ENCODE measurements at places on chromosomes 11 and 22.
A peak's percentile ranks its signal among the peaks of the same experiment; 100 is the strongest.

- DNase-seq: no peak
Observed at GRCh38 chr11:65060913-65061408, 2.6 kb upstream of the NAALADL1 start.

DNA sequence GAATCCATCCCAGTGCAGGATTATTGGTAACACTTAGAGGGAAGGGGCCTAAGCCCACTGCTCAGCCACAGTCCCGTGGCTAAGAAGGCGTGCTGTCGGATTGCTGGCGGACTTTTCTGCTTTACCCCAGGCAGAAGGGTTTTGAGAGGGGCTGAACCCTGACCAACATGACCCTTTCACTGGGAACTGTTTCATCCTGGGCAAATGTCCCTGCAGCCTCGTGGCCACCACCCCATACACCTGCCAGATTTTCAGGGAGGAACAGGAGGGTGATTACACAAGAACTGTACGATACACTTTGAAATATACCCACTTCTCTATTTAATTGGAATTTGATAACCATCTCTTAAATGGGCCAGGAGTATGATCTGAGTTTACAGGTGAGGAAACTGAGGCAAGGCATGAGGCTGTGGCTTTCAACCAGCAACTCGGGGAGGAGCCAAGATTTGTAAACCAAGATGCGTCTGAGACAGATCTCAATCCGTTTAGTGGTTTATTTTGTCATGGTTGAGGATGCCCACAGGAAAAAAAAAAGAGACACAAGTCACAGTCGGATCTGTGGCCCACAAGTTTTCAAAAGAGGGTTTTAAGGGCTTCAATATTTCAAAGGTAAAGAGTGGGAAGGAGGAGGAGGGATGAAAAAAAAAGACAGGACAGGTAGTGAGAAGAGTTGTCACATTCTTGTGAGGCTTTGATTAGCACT, 6.1 kb upstream of the APOL3 start:
- DNase-seq: no peak

GRCh38 chr11:47185305-47186075, 744 bp downstream of the PACSIN3 start:
- no peak for DNase-seq

- DNase-seq: no peak
Observed at GRCh38 chr11:68338051-68338780, 25.8 kb downstream of the LRP5 start.

DNA sequence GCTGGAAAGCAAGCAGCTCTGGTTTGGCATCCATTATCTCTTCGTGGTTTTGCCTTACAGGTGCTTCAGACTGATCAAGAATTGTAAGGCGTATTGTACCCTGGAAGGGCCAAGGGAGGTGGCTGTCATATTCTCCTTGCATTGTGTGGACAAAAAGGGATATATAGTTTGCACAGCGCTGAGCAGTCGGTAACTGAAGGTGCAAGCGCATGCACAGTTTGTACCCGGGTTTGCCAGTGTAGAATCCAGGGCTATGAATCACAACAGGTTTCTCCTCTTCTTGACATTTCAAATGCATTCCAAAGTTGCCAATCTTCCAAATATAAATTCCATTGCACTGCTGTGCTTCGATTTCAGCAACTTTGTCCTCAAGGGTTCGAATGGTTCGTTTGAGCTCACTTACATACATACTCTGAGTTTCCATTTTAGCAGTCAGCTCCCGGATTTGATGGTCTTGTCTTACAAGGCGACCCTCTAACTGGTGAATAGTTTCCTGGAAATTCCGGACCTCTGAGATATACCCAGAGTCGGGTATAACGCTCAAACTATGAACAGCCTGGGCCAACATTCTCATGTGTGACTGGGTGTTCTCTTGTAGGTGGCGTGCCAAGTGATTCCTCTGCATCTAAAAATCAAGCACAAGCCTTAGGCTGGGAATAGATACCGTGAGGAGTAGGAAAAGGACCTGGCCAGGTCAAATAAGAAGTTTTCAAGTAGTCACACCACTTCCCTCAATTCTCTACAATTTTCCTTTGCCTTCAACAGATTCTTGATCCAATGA, 19.9 kb downstream of the TRAF6 start:
- no peak for DNase-seq

- peak; percentile 70 for DNase-seq
Observed at GRCh38 chr11:67613960-67614715, 7.4 kb downstream of the NDUFV1 start.

GRCh38 chr11:2097356-2097997, 41.7 kb downstream of the IGF2 start:
- DNase-seq: no peak

DNA sequence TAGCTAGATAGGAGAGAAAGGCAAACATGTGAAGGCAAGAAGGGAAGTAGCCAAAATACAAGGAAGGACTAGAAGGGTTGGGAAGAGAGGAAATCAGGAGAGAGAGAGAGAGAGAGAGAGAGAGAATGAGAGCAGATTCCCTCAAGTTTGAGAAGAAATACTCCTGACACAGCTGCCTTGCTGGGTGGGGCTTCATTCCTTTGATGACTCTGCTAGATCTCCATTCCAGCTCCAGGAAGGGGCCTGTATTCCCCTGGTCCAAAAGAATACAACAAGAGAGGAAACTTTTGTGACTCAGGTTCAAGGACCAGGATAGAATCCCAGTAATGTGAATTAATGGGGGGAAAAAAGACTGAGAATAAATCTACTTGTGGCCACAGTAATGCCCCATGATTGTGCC, 62.9 kb upstream of the SPON1 start:
- DNase-seq: no peak

DNA sequence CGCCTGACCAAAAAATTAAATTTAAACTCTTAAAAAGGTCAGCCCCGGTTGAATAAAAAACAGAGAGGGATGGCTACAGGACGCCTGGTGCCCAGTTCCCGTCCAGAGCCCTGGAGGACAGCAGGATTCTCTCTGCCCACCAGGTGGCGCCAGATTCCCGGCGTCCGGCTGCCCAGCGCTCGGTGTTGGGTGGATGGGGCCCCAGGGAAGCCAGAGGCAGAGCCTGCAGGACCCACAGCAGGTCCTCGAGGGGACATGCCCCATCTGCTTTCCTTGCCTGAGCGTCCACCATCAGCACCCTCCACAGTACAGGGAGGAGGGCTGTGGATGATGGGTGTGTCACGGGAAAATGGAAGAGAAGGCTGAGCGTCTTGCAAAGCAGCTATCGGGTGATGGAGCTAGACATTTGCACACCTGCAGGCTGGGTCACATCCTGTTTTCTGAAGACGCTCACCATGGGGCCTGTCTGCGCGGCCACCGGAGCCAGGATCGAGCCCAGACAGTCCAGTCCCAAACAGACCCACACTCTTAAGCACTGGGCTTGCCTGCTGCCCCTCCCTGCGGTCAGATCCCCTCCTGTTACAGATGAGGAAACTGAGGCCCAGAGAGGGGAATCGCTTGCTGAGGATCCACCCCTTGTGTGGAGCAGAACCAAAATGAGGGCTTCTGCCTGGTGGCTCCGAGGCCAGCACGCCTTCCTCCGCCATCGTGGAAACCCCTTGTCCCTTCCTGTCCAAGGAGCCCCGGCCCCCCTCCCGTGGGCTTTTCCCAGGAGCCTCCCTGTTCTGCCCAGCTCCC, 18.5 kb upstream of the CBX7 start:
- DNase-seq: peak; percentile 78

DNA sequence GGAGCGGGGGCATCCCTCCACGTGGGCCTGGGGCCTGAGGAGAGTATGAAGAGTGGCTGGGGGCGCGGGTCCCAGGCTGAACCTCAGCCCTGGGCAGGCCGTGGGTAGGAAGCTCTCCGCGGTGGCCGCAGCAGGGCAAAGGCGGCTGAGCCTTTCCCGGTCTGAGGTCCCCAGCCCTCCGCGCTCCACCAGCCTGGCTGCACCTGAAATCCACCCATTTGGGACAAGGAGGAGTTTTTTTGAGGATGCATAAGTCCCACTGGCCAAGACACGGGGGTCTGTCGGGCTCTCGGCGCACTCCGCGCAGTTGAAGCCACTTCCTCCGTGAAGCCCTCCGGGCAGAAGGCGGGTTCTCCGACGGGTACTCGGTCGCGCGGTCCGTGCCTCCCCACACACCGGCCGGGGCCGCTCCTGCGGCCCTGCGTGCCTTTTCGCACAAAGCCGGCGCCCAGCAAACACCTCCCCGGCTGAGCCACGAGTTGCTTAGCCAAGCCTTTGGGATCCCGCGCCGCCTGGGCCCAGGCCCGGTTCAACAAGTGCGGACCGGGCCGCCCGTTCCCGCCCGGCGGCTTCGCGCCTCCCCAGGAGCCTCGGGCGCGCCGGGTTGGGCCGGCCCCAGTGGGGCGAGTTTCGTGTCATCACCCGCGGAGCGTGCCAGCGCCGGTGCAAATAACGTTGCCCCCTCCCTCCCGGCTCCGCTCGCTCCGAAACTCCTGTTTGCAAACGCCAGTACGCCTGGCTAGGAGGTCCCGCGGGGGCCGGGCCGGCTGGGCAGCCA, 666 bp upstream of the OVOL1 start:
- DNase-seq: no peak

GRCh38 chr11:7672960-7673723, at the start of gene CYB5R2:
Gene CYB5R2, minus strand, starts transcription at chr11:7673500. Its CDS starts 675 bp downstream, at chr11:7672825.
- no peak for DNase-seq

GRCh38 chr11:68117853-68118470, 3.2 kb downstream of the CHKA start:
- DNase-seq: no peak

GRCh38 chr11:68837583-68838571, 3.8 kb downstream of the CPT1A start:
- DNase-seq: no peak

DNA sequence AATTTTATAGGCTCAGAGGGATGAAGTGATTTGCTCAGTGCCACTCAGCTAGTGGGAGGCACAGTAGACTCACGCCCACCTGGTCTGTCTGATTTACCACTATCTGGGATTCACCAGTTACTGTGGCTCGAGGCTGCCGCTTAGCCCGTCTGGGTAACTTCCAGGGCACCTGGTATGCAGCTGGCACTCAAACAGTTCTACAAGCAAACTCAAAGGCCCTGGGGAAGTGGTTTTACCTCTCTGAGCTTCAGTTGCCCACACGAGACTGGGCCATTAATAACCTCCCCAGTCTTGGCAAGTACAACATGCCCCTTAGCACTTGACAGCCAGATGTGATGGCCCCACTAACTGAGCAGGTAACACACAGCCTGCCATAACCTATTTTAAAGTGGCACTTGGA, 2.6 kb downstream of the GDPD5 start:
- DNase-seq: no peak

GRCh38 chr11:109424901-109425300, 2.9 kb downstream of the C11orf87 start:
- no peak for DNase-seq

DNA sequence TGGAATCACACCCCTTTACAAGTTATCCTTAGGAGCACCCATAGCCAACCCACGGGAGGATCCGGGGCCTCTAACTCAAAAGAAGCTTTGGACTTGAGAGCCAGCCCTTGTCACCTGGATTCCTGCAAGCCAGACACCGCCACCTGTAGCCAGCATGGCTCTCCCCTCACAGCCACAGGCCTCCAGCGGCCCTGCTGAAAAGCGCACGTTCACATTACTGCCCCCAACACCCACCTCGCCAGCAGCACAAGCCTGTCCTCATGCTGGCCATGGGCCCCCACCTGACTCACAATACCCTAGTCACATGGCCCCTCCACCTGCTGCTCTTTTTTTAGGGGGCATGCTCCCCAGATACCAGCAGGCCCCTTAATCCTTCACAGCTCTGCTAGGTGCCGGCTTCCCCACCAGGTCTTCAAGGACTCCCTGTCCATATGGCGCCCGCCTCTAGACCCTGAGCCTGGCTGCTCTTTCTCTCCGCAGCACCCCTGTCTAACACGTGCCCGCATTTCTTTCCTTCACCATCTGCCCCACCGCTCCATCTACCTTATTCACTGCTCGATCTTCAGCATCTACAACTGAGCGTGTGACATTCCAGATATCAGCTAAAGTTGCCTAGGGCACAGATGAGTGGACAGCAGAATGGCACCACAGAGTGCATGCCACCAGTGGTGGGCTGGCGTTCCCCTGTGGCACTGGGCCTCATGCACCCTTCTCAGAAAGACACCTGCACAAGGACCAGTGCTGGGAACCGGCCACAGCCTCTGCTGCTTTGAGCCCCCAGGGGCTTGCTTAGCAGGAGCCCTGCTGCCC, 6.6 kb downstream of the CARS1 start:
- DNase-seq: no peak

- DNase-seq: no peak
Observed at GRCh38 chr11:121467471-121467870, 14.7 kb upstream of the SORL1-AS1 start.

- no peak for DNase-seq
Observed at GRCh38 chr11:60781981-60782316, 3.2 kb upstream of the MS4A10 start.

DNA sequence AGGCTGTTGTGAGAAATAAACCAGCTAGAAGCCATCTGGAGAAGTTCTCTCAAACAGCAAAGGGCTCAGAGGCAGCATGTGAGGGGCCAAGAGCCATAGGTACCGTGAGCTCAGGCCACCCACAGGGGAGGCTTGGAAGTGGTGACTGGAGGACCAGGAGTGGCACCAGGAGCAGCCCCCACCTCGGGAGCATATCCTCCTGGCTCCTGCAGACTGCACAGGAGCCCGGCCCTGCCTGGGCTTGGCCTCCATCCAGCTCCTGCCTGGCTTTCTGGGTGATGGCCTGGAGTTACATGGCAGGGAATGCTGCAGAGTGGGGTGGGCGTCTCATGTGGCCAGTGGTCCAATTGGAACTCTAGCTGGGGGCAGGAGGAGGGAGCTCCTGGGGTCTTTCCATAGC, 4.2 kb upstream of the MPPED1 start:
- no peak for DNase-seq

DNA sequence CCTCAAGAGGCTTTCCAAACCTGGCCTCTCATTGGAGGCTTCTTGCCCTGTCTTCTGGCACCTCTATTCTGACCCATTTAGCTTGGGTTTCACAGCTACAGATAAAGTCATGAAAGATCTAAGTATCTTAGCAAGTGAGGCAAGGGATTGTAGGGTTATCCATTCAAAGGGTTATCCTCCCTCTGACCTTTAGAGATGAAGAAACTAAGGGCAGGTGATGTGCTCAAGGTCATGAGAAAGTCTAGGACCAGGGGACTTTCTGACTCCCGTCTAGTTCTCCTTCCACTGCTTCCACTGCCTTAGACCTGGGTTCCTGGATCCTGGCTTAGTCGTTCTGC, 7.2 kb downstream of the PHOX2A start:
- DNase-seq: no peak

GRCh38 chr11:115521825-115522224, 17.6 kb upstream of the CADM1 start:
- no peak for DNase-seq

DNA sequence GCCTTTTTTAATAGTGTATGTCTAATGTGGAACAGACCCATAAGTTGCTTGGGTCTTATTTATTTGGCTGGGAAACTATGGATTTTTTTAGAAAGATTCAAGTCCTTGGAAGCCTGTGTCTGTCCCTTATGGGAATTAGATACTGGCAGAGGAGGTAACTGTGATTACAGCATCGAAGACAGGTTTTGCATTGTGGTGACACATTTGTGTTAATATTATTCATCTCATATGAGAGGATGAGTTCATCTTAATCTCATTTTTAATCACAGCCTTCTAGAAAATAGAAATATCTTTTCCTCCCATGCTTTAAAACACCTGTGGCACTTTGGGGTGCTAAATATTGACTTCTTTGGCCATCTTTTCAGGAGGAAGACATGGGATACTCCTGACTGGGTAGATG, 9.2 kb downstream of the TAB1 start:
- DNase-seq: no peak
